Cerebellar cortex (tissue), 1 donor: ENCODE measurements at places on chromosomes 6 and 20.

DNA sequence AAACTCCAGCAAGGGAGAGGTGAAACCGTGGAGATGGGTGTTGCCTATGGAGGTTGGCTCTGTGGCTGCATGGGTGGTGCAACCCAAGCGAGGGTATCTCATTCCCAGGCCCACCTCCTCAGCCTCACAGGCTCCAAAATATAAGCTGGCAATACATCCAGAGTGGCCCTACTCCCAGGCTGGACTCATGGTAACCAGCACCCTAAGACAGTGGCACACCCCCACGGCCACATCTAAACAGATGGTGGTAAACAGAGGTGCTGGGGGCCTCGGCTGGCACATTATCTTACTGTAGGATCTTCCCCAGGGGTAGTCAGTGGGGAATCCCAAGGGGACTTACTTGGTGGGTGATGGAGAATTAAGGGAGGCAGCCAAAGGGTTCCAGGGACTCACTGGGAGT, 33.7 kb upstream of the CCND3 start:
- no peak for DNase-seq

GRCh38 chr6:38143191-38144150, 323.9 kb downstream of the ZFAND3 start:
- no peak for DNase-seq

DNA sequence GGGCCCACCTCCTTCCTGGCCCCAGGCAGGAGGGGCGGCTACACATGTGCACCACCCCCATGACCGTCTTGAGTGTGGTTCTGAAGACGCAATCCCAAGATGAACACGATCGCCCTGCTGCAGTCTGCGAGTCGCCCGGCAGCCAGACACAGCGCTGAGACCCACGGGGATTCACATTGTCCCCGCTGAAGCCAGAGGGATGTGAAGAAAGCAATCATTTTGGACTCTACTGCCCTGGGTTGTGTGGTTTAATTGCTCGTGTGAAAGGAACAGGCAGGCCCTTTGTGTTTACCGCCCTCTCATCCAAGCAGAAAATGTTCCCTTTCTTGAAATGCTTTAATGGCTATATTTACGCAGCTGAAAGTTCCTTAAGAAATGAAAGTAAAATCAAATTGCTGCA, 279.5 kb downstream of the TAF4 start:
- no peak for DNase-seq

- no peak for DNase-seq
Observed at GRCh38 chr20:10718661-10719060, 44.9 kb upstream of the JAG1 start.
